Activated CD8-positive, alpha-beta T cell treated with anti-CD3 and anti-CD28 coated beads, Interleukin-2, amount 10 ng/mL, durations not matched to agents 7 days and 5 days (primary cell): ENCODE measurements at places on chromosomes 12 and 14. TPM values are rescaled to one million over a fixed set of nuclear protein-coding genes. Genes with fewer than 3 reads are reported as not detected.

NAA25 gene
- total RNA-seq = 27.5 TPM

SDR9C7 gene
- total RNA-seq = not detected

GRCh38 chr12:60042835-60043234, 447.0 kb downstream of the SLC16A7 start:
- DNase-seq = no peak

DNA sequence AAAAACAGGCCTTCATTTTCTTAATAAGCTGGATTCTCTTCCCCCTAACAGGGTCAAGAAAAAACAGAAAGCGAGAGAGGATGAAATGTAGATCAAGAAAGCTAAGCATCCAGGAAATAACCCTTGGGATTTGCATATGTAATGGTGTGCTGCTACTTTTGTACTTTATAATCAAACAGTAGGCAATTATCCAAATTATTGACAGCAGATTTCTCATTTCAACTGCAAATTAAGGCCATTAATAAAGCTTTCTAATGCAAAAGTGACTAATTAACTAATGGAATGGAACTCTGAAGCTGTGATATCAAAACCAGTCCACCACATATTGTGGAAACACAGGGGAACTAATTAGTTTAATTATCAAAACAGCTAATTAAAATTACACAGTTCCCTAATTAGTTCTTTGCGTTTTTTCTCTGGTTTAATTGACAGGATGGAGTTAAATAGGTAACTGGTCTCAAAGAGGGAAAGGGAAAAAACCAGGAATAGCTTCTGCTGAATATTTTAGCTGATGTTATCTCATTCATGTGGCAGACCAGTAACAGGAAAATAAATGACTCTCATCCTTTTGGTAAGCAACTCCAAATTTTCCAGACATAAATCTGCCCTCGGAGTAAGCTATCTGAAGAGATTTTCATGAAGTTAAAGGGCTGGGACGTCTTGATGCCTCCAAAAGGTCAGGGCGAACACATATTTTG, 182.7 kb upstream of the LMO3 start:
- DNase-seq = no peak

- no peak for DNase-seq
Measured at GRCh38 chr14:83294941-83295340, 1761.3 kb upstream of the SEL1L start.

DNA sequence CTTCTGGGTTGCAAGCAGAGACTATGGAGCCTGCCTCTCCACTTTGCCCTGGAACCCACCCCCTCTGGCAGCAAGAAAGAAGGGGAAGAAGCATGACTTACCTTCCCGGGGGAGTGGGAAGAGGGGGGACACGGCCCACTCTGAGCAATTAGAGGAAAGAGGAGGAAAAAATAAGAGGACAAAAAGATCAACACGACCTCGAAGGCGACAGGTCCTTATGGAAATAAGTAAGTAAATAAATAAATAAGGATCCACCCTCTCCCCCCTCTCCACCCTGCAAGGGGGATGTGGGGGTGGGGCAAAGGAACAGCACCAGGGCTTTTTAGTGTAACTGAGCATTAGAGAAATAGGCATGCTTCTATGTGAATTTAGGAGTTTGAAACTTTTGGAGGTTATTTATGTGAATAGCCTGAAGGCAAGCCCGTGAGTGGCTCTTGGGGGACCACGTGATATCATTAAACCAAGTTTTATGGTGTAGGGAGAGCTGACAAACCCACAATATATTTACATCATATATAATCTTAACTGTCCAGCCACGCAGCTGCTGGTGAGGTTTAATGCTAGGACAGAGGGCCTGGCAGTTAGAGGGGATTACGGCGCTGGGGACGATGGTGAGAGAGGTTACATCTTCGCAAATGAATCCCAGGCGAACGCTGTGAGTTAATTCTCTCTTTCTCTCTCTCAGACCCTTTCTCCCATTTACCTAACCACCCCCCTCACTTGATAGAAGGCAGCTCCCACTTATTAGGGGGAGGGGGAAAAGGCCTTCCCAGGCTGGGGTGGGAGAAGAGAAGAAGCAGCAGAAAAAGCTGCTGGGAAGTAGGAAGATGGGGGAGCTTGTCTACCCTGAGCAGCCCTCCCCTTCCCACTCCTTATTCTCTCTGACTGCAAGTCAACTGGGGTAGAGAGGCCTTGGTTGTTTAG, 4.8 kb downstream of the HOXC5 start:
- DNase-seq = no peak

DNA sequence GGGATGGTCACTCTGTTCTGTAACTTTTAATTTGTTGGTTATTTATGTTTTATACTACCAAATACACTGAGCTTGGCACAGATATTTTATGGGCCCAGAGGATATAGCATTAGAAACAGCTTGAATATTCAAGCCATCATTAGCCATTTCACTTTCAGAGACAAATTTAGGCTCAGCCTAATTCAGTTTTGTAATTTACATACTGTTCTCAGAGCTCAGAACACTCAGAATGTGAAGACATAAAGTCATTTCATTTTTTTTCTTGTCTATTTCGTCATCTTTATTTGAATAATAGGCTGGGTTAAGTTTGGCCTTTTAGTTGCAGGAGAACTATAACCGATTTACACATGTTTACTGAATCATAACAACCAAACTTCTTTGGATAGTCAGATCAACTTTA, 361.7 kb downstream of the SNAPC1 start:
- DNase-seq = no peak

GRCh38 chr14:88209273-88209672, 113.8 kb downstream of the KCNK10 start:
- DNase-seq = no peak

GRCh38 chr12:78167510-78167909, 336.8 kb downstream of the NAV3 start:
- DNase-seq = no peak

DNA sequence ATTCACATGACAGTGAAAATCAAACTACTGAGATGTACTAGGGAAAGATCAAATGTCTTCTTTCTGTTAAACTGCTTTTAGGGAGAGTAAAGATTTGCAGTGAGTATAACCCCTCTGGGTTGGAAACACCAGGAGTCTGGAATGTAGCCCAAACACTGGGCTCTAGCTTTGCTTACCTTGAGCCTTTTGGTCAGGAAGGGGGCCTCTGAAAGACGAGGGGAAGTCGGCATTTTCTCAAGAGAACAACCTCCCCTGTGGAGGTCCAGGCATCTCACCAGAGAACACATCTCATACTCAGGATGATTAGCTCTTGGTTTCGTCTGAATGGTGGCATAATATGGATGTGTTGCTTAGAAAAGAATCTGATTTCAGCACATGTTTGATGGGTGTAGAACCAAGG, 169.0 kb downstream of the ZFP36L1 start:
- no peak for DNase-seq

DNA sequence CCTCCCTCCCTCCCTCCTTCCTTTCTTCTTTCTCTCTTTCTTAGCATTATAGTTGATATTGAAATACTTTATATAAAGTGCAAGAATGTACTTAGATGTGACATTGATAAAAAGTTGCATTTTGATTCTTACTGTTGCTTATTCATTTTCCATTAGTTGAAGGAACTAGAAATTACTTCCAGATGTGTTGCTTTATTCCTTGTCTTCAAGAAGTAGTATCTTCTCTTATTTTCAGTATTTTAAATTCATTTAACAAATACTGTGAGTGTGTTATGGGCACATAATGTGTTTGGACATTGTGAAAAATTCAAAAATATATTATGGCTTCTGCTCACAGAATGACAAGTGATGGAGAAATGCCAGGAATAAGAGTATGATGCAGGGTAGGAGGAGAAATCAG, 45.6 kb downstream of the TRMT5 start:
- DNase-seq = no peak

GRCh38 chr12:2624543-2625288, 170.1 kb upstream of the FKBP4 start:
- DNase-seq = peak; percentile 22

GRCh38 chr12:123105211-123105826, 45.6 kb downstream of the PITPNM2 start:
- no peak for DNase-seq

GRCh38 chr12:66603461-66603860, 75.4 kb downstream of the GRIP1 start:
- DNase-seq = no peak

DNA sequence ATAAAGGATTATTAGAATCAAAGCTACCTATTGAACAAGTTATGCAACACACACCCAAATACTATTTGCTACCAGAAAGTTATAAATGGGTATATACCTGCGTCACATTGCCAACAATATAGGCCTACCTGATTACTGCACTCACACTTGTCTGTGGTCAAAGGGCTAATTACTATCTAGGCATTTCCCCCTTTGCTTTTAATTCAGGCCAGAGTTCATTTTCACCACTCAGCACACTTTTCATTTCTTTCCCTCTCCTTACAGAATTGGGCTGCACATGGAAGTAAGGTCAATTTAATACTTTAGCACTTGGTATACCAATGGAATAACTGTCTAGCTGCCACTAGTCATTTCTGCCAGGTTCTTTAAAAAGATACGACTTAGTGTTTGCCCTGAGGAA, 1.7 kb downstream of the SOS2 start:
- no peak for DNase-seq

DNA sequence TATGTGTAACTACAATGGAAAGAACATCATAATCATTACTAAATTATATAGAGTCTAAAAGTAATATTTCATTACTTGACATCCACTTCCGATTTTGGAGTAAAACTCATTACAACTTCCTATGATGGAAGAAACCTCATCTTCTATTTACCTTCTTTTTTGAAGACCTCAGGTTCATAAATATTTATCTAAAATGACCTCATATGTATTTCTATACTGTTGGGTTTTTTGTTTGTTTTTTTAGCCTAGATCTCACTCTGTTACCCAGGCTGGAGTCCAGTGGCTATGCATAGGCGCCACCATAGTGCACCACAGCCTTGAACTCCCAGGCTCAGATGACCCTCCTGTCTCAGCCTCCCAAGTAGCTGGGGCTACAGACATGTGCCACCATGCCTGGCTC, 39.9 kb upstream of the BMAL2 start:
- no peak for DNase-seq

GRCh38 chr12:83823386-83824045, 1089.1 kb downstream of the SLC6A15 start:
- DNase-seq = peak; percentile 44

DNA sequence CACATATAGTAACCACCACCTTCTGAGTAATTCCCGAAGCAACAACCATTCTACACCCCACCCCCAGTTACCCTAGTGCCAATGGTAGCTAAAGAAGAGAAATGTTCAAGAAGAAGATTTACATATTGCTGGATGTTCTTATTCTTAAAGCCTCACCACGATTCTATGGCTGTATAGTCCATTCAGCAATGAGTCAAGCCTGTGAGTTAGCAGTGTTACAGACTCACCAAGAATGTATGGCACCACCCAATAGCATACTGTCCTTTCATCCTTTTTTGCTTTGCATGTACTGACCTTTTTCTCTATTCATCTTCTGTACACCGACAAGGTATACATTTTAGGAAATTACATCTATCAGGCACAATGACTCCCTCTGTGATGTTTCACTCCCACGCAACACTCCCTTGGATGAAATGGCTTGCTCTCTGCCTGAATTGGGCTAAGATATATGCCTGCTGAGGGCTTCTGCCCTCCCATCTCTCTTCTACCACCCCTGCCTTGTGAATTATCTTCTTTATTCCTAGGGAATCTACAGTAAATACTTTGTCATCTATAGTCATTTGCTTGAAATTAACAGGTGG, 945.8 kb downstream of the DIO2 start:
- DNase-seq = no peak

DNA sequence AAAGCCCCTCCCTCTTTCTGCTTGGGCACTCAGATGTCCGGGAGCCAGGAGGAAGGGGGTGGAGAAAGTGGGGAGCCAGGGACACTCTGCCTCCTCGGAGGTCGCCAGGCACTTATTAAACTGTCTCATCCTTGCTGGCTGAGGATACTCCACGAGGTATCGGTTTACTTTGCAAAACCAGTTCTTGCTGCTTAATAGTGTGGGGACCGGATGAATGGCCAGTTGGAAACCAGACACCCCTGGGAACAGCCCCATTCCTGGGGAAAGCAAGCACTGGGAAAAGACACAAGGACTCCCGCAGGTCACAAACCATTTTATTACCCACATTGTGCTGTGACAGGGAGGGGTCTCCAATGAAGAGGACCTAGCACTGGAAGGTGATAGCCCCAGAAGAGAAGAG, 34.2 kb downstream of the CCDC88C start:
- DNase-seq = no peak

DNA sequence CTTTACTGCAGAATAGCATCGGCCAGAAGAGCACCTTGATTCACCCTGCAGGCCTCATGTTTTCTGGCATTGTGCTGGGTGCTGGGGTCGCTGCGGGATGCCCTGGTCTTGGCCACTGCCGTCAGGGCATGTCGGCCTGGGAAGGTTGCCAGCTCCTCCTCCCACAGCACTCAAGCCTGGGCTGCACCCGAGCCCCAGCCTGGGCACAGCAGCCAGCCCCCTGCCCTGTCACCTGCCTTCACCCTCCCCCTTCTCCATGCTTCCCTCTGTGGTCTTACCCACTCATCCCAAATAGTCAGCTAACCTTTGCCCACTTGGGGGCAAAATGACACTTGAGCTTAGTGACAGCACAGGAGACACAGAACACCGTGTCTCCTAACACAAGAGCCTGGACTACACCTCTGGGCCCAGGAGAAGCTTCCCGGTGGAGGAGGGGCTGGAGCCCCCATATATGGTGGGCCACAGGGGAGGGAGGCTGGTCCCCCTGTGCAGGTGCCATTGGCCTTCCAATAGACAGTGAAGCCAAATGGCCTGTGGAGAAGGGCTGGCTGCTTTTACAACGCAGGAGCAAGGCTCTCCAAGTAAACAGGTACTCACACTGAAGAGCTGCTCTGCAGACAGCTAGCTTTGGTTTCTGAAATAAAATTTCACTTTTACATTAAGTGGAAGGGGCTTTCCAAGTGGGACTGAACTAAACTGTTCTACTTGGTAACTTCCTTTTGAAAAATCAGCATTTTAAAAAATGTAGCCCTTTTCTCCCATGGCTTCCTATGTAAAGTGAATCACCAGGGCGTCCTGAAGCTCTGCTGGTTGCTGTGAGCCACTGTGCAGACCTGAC, 51.2 kb upstream of the AMN start:
- DNase-seq = no peak

- no peak for DNase-seq
Measured at GRCh38 chr12:118560733-118561132, 184.4 kb downstream of the SUDS3 start.

GRCh38 chr12:80838024-80838658, 99.6 kb downstream of the LIN7A start:
- no peak for DNase-seq

DNA sequence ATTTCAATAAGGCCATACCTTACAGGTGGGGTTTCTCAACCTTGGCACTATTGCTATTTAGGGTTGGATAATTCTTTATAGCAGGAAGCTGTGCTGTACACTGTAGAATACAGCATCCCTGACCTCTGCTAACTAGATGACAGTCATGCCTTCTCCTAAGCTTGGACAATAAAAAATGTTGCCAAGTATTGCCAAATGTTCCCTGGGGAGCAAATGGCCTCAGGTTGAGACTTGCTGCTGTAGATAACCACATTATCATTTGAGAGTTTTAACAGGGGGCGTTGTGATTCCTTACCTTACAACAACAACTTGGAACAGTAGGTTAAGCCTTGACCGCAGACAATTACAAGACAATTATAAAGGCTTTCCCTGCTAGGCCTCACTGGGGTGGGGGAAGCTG, 1073.6 kb upstream of the TMEM132C start:
- DNase-seq = no peak

GRCh38 chr12:109926488-109927210, 26.6 kb downstream of the TCHP start:
- DNase-seq = no peak
